ENCODE measurements at places on chromosomes 11 and 22. TPM values are rescaled to one million over a fixed set of nuclear protein-coding genes. Genes with fewer than 3 reads are reported as not detected.

The RFPL3 gene
- not detected for total RNA-seq

The APOBEC3B gene
- not detected for total RNA-seq

The SLC22A12 gene
- total RNA-seq: not detected

The CACNA1I gene
- total RNA-seq: 0.17 TPM

The GGTLC3 gene
- total RNA-seq: not detected

The C11orf91 gene
- total RNA-seq: not detected

The RIMBP3C gene
- 0.22 TPM for total RNA-seq

The OR52M1 gene
- not detected for total RNA-seq

The SLC1A2 gene
- total RNA-seq: 0.65 TPM

The CAVIN3 gene
- 158 TPM for total RNA-seq

The P2RY6 gene
- 2.0 TPM for total RNA-seq

The SHANK3 gene
- 18.1 TPM for total RNA-seq

The DMC1 gene
- total RNA-seq: 2.9 TPM

The GAS2 gene
- total RNA-seq: 6.0 TPM

The LRP4 gene
- total RNA-seq: 3.9 TPM

The ELFN2 gene
- not detected for total RNA-seq

The PTPN5 gene
- total RNA-seq: not detected

The SYT9 gene
- not detected for total RNA-seq

The GATD1 gene
- total RNA-seq: 14.5 TPM

The ASRGL1 gene
- total RNA-seq: 32.0 TPM

The CARNS1 gene
- total RNA-seq: 0.22 TPM

The CADM1 gene
- 10.0 TPM for total RNA-seq

The INPPL1 gene
- 62.4 TPM for total RNA-seq

The HORMAD2 gene
- total RNA-seq: not detected

The OOSP1 gene
- not detected for total RNA-seq
